Activated CD4-positive, CD25-positive, alpha-beta regulatory T cell treated with anti-CD3 and anti-CD28 coated beads, Interleukin-2, amount 50 U/mL, for 24 hours (primary cell): ENCODE measurements at places on chromosomes 7 and 10.
A peak's percentile ranks its signal among the peaks of the same experiment; 100 is the strongest.

DNA sequence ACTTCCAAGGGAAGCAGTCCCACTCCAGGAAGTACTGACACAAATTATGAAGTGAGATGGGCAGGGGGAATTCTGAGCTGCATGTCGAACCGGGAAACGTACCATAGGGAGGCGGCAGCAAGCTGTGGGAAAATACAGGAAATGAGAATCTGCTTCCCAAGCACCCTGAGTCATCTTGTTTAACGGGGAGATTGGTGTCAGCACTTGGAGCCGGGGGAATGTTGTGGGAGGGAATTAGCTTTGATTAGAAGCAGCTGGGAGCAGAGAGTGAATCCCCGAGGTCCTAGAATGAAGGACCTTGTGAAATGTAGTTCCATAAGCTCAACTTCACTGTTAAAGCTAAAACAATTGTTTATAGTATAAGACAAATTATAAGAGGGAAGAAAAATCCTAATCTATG, 141.4 kb upstream of the PRKCQ start:
- no peak for ATAC-seq

GRCh38 chr10:5960070-5960972, 17.0 kb downstream of the IL15RA start:
- no peak for ATAC-seq

DNA sequence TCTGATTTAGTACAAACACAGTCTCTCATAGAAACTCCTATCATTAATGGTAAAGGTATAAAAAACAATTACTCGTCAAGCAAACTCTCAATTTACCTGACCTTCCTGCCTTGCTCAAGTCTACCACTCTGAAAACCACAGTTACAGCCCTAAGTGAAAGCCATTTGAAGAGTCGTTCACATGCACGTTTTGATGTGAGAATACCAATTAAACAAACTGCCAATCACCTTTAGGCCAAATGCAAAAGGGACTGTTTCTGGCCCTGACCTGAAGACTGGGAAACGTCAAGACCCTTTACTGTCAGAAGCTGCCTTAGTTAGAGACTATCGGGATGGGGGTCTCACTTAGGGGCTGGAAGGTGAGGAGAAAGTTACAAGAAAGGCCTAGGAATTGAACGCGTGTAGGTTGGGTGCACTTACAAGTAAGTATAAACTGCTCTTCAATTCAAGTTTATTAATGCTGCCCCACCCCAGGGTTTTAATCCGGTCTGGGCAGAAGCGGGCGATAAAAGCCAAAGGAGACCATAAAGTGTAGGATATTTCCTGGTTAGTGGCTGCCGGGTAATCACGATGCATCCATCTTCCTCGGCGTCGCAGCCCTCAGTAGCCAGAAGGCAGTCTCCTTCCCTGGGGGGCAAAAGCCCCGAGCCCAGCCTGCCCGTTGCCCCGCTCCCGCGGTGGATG, 935 bp downstream of the TM9SF3 start:
- ATAC-seq = no peak

DNA sequence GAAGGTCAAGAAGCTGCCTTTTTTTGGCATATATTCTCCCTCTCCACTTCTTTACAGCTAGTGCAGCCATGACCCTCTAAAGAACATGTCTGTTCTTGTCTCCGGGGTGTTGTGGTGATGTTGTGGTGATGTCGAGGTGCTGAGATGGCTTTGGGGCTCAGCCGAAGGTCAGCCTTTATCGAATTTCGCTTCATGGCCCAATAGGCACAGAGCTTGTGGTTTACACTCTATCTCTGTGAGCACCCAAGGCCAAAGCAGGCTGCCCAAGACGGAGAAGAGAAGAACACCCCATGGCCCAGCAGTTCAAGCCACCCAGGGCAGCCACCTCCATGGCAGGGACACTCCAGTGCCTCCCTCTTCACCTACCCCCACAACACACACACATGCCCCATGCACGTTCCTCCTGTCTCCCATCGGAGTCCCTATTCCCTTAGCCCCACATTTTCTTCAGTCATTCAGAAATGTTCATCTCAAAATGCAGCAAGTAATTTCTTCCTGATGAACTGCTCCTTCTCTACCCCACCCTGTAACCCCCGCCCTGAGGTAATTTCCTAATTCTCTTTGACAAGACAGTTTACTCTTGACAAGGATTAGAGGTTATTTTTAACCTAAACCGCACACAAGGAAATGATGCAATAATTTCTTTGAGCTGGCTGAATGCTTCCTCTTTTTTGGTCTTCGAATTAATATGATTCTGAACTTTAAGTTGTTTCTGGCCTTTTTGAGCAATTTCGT, 18.6 kb upstream of the ADRB1 start:
- peak; percentile 60 for ATAC-seq

GRCh38 chr10:78651287-78651686, 417.5 kb upstream of the ZMIZ1 start:
- no peak for ATAC-seq

DNA sequence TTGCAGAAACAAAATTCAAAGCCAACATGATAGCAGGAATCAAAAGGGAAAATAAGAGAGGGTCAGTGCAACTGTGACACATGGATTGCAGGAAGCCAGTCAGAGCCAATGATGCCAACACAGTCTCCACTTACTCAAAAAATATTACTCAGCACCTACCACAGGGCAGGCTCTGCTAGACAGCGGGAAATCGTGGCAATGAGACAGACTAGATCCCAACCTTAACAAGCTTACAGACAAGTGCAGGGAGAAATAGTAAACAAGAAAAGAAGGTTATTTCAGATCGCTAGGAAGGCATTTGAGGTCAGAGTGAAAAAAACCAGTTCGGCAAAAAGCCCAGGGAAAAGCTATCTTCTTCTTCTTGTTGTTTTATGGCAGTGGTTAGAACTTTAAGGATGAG, 45.2 kb upstream of the NPFFR1 start:
- ATAC-seq = no peak

- no peak for ATAC-seq
Observed at GRCh38 chr7:158409816-158410330, 177.8 kb downstream of the PTPRN2 start.

DNA sequence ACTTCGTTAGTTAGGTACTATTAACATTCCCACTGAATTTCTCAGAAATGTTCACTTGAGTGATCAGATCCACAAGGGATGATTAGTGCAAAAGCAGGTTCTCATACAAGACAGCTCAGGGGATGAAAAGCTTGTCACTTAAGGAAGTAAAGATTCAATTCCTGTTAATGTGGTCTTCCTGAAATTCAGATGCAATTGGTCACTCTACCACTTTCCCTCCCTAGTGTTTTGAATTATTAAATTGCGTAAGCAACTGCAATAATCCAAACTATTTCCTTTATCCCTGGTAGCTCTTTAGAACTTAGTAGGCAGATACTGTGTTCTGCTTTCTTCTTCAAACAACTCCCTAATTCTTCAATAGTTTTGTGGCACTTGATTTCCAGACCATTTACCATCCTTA, 121.4 kb downstream of the MAGI2 start:
- ATAC-seq = no peak

DNA sequence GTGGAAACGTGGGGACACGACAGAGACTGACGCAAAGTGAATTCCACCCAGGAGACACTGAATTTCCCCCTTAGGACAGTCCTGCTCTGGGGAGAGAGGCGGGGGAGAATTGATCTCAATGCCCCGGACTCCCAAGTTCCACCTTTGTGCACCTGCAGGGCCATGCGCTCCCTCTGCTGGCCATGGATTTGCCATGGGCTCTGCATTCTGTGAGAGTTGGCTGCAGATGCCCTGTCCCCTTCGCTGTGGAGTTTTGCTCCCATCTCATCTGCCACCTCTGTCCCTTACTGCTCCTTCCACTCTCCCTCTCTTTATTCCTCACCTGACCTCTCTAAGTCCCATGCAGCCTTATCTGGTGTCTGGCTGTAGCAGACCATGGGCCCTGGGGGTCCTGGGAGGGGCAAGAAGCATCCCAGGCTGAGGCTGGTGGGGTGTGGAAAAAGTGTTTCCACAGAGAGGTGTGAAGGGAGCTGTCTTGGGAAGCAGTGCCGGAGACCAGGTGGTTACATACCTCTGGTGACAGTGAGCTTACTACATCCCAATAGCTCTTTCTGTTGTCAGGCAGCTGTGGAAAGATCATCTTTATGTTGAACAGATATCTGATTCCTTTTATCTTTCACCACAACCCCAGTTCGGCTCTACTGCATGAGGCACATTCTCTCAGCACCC, 14.3 kb downstream of the GHRHR start:
- no peak for ATAC-seq

- ATAC-seq = no peak
Observed at GRCh38 chr7:42978496-42978895, 46.3 kb downstream of the MRPL32 start.

- ATAC-seq = no peak
Observed at GRCh38 chr7:85004402-85004801, 182.5 kb downstream of the SEMA3D start.

DNA sequence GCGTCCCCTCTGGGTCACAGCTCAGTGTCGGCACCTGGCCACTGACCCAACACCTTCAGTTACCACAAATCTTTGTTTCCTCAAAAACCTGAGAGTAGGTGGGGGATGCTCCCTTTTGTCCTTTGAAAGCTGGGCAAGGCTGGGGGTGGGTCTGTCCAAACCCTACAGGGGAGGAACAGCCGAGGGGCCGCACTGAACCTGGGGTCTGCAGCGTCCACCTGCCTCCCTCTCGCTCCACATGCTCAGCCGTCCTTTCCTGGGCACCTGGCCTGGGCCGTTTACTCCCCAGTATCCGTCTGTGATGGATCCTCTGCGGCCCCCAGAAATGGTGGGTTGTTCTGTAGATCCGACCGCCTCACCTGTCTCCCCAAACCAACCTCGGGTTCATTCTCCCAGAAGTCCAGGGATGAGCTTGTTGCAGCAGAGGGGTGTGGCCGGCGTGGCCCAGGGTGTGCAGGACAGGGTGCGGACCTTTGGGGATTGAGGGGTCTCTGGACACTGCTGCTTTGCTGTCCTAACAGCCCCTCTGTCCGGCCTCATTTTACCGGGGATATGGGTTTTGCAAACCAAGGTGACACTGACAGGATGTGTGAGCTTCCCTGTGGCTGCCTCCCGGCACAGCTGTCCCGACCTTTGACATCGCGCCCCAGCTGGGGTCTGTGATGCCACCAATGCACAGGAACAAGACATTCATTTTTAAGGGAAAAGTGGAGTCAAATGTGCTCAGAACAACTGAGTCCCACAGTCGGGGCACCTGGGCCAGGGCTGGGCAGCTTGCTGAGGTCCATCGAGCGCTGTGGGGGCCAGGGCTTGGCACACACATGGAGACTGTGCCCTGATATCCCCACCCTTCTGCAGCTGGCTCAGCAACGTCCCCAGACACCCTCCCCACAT, 115.9 kb downstream of the VIPR2 start:
- ATAC-seq = no peak

DNA sequence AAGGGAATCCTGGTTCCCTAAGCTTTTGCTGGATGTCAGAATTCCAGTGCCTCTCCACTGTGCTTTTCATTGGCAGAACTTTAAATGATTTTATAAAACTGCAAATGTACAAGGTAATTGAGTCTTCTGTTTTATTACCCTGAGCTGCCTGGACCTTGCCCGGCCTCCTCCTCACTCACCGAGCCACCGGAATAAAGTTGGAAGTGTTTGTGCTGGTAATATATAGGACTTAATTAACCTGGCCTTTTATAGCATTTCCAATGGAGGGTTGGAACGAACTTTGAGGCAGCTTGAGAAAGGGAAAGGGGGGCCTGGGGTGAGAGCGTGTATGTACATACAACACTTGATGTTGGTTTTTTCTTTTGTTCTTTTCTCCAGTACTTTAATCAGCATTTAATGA, 43.4 kb downstream of the ZNF503 start:
- no peak for ATAC-seq
